ENCODE measurements at places on chromosomes 5 and 9. TPM values are rescaled to one million over a fixed set of nuclear protein-coding genes. Genes with fewer than 3 reads are reported as not detected.

GRCh38 chr9:84439250-84439649 is 98.7 kb upstream of the SLC28A3 start:
- DNase-seq, result no peak

DNA sequence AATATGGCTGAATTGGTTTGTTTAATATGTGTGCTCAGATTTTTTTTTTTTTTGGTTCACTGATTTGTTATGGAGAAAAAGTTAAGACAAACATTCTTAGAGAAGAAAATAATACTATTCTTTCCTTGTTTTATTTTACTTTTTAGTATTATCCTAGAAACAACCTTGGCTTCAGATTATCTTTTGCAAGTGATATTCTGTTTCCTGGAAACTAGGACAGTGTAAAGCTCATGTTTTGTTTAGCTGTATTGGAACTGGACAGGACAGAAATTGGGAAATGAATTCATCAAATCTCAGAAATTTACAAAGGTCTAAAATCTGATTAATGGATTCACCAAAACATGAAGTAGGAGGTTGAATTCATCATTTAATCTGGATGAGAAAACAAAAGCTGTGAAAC is 130.5 kb downstream of the FBXL7 start:
- no peak for DNase-seq

SERINC5 gene
- total RNA-seq, result 3.1 TPM

DNA sequence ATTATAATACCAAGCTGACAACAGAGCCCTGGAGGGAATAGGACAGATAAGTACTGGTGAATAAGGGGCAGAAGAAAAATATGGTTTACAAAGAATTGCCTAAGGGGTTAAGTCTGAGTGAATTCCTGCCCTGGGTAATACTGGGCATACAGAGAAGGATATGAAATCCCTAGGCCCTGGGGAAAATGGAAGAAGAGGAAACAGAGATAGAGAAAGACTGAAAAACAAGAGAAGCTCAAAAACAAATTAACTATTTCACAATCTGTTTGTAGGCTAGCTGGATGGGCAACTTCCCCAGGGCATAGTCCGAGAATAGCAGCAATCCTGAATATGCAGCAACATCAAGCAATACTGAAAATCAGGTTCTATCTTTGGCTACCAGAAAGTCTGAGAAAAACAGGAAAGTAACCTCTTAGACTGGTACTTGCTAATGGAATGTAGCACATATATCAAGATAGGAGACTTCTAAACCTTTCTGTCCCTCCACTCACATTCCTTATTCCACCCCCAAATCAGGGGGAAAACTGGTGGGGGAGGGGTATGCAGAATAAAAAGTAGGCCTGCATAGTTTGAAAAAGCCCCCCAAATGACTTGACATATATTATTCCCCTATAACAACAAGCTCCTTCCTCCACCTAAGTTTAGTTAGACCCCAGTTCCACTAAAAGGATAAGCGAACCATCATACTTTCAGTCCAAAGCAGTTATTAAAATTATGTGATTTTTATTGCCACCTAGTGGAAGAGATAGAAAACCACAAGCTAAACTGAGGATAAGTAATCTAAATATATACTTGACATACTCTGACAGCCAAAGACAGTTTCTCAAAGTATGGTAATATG is 20.6 kb downstream of the SLC38A9 start:
- peak; percentile 67 for DNase-seq

GRCh38 chr5:137710086-137710485 is 25.8 kb downstream of the KLHL3 start:
- no peak for DNase-seq

- no peak for DNase-seq
Measured at GRCh38 chr5:147483961-147484707, 25.7 kb downstream of the DPYSL3 start.

DNA sequence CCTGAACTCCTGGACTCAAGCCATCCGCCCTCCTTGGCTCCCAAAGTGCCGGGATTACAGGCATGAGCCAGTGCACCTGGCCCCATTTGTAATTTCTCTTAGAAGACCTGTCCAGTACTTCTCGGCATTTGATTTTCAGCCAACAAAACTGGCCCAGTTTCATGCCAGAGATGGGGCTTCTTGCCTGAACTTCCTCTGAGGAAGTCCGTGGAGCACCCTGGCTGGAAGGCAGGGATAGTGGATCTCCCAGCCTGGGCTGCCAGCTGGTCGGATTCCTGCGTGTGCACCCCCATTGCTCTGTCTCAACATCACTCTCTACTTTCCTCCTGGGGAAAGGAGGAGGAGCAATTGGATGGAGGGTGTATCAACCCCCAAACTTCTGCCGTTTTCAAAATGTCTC is 39.0 kb downstream of the FAM78A start:
- DNase-seq, result peak; percentile 18

SLC34A3 gene
- not detected for total RNA-seq

DNA sequence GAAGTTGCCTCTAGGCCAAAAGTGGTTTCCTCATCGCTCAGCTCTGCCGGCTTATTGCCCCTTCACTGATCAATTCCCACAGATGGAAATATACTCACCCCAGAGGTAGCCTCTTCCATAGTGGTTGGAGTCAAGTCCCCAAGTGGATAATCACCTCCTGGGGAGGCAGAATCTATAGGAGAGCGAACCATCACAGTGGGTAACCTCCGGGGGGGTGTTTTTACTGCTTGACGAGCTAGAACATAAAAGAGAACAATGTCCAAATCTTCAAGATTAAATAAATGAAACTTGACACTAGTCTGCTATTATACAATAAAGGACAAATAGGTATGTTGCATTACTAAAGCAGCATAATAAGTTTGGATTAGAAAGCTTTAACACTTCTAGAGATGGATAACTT is 9.3 kb downstream of the BRD8 start:
- DNase-seq, result no peak

GRCh38 chr5:58456026-58456425 is 3.9 kb downstream of the PLK2 start:
- no peak for DNase-seq

GRCh38 chr5:73126381-73126780 is 6.0 kb downstream of the TMEM171 start:
- no peak for DNase-seq

DNA sequence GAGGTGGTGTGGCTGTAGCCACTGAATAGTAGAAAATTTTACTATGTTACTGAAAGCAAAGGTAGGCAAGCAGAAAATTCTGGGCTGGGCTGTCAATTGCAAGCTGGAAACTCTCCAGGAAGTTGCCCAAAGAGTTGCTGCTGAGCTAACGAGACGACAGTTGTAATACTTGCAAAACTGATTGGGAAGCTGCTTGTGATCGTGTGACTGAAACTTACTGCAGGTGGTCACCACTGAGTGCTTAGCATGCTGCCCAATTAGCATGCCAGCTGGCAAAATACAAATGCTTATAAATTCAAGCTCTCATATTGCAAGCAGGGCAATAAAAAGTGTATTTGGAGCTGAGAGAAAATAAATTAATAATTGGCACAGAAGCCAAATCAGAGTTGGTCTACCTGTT is 758.5 kb upstream of the EDIL3 start:
- DNase-seq, result no peak

CSNK1A1 gene
- total RNA-seq, result 230 TPM

DNA sequence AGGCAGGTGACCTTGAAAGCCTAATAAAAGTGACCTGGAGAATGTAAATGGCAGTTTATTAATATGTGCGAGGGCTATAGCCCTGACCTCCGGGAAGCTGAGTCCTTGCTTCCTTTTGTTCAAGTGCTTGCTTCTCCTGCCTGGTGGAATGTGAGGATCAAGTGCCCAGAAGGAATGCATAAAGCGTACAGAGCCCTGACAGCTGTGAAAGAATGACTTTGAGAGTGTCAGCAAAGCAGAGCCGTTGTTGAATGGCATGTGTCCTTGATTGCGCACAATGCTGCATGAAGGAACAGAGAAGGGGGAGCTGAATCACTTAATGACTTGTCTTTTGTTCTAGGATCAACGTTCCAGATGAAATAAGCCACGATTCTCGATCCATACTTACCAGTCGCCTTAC is 133.0 kb downstream of the SLF1 start:
- no peak for DNase-seq

DNA sequence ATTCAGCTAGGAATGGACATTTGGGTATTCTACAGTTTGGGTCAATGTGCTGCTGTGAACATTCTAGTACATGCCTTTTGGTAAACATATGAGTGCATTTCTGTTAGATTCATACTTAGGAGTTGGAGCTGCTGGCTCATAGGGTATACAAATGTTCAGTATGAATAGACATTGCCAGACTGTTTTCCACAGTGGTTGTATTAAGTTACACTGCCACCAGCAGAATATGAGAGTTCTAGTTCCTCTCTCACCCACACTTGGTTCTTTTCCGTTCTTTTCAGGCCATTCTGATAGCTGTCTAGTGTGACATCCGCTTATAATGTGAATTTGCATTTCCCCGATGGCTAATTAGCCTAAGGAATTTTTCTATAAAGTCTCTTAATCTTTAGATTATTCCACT is 25.0 kb downstream of the STOM start:
- no peak for DNase-seq

SLCO6A1 gene
- not detected for total RNA-seq

DNA sequence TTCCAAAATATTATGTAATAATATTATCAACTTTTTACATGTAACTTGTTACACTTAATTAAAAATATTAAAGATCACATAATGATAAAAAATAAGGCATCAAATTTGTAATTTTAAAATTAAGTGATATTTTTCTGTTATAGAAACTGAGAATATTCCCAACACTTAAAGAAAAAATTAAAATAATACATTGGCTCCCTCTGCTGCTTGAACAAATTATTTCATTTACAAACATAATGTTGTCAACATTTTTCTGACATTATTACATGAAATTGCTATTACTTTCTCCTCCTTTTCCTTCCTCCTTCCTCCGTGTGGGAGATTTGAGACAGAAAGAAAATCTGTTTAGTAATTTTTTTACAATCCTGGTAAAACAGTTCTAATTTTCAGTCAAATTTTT is 42.3 kb downstream of the RNF180 start:
- DNase-seq, result no peak

DNA sequence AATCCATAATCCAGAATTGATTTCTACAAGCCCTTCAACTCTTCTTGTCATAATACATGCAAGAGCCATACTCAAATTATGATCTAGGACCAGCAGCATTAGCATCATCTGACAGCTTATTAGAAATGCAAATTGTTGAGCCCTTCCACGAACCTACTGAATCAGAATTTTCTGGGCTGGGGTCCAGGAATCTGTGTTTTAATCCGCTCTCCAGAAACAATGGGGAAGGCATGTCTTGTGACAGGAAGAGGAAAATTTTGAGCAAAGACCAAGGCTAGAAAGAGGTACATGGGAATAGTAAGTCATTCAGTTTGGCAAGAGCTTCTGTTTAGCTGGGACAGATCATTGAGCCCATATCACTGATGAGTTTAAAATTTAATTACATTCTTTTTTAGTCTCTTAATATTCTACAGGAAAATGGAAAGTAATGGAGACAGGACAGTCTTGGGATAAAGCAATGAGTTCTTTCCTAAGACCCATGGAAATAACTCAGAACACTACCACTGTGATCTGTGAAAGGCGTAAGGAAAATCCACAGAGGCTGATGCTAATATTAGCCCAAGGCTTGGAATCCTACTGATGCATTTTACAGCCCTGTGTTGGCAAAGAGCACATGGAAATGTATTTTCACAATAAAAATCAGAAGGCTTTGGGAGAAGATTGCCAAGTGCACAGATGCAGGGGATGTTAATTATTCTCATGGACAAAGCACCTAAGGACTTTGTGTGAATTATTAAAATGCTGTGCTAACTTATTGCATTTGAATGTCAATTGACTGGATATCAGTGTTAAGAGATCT is 73.7 kb upstream of the STK32A start:
- DNase-seq, result peak; percentile 18

DNA sequence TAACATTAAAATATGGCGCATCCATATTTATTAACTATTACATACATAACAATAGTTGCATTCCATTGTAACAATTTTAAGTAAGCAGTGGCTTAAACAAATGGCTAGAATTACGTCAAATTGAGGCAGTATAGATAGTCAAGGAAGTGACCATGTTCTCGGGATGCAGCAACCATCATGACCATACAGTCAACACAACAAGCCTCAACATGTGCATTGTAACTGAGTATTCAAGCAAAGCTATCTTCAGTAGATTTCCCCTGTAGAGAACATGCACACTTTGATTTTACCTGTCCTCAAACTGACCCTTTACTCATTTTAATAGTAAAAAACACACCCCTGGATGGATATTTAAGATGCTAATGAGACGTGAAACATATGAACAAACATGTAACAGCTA is 356.4 kb downstream of the HINT1 start:
- no peak for DNase-seq

DNA sequence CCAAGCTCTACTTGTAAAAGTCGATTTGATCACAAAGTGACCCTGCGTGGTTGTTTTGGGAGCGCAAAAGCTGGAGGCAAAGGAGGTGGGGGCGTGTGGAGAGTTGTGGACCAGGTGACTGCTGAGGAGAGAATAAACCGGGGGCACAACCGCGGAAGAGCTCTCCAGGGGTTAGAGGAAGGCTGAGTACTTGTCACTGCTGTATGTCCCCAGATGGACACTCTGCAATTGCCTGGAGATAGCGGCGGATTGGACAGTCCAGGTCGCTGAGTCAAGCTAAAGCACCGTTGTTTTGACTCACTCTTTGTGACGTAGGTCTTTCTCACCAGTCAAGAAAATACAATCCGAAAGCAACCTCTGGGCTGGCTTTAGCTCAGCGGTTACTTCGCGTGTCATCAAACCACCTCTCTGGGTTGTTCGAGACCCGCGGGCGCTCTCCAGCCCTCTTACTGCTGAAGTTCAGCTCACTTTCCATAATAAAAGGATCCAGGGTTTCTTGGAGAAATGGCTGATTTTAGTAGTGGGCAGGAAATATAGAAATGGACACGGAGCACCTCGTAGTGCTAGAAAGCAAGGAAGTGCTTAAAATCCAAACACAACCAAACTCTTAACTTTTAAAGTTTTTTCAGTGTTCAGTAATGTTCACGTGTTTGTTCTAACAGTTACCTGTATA is 25.7 kb downstream of the ZMAT2 start:
- DNase-seq, result peak; percentile 69

PPP2R2B gene
- not detected for total RNA-seq

FAM151B gene
- total RNA-seq, result 1.1 TPM

DNA sequence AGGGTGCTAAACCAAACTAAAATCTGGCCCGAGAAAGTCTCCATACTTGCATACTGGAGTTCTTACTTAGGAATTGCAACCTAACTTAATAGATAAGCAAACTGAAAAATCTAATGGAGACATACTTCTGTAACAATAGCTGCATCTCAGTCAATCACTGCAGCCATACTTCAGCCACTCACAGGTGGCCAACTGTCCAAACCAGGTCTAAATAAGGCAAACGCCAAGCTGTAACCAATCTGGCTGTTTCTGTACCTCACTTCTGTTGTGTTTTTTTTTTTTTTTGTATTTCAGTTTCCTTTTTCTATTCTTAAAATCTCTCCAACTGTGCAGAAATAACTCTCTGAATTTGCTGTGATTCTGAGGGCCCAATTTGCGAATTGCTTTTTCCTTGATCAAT is 4.4 kb upstream of the NDUFB6 start:
- DNase-seq, result no peak

- no peak for DNase-seq
Measured at GRCh38 chr5:68554571-68555279, 339.2 kb downstream of the PIK3R1 start.
